Smooth muscle cell of the brain vasculature (primary cell): ENCODE measurements at places on chromosomes 2 and 18.

DNA sequence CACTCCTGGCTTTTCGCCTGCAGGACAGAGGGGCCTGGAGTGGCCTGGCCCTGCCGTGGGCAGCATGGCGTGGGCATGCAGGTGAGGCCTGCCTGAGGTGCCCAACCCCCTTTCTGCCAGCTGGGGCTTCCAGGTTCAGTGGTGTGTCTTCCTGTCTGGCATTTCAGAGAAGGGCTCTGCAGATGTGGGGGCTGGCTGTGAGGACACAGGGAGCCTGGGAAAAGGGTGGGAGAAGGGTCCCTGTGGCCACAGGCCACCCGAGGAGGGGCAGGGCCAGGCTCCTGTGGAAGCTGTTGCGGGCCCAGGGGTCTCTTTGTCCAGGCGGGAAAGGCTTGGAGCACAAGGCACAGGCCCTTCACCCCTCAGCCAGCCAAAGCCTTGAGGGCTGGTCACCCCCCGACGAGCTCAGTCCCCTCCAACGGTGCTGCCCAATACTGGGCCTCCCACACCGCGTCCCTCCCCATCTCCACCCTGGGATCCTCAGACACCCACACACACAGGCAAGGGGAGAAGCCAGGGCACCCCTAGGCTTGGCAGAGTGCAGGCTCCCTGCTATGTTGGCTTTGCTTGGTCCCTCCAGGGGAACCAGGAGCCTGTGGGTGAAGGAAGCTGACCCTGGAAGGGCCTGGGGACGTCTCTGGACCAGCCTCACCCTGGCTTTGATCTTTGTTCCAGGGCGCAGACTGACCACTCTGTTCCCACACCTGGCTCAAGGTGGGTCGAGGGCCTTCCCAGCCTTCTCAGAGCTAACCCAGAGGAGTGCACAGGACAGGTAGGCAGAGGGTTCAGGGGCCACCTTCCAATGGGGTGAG, 3.7 kb upstream of the AQP12A start:
- DNase-seq, result no peak

GRCh38 chr2:67716895-67717396, 319.8 kb downstream of the ETAA1 start:
- no peak for DNase-seq

GRCh38 chr2:144745424-144745823, 225.5 kb upstream of the ZEB2 start:
- no peak for DNase-seq

GRCh38 chr18:73939391-73939790, 208.2 kb downstream of the FBXO15 start:
- no peak for DNase-seq

- DNase-seq, result peak; percentile 58
These were observed 44.8 kb downstream of the FTCDNL1 start for GRCh38 chr2:199806179-199806578.

DNA sequence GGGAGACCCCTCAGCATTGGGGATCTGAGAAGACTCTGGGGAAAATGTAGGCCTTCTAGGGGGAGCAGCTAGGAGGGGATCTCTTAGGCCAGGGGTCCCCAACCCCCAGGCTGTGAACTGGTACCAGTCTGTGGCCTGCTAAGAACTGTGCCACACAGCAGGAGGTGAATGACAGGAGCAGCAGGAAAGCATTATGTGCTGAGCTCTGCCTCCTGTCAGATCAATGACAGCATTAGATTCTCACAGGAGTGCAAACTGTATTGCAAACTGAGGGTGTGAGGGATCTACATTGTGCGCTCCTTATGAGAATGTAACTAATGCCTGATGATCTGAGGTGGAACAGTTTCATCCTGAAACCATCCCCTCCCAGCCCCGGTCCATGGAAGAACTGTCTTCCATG, 127.3 kb downstream of the SCG2 start:
- no peak for DNase-seq

GRCh38 chr2:54814389-54815147, 91.1 kb downstream of the EML6 start:
- no peak for DNase-seq

GRCh38 chr2:33369191-33369590, 107.3 kb upstream of the RASGRP3 start:
- DNase-seq, result no peak

- DNase-seq, result no peak
These were observed 781 bp upstream of the SLC5A6 start for GRCh38 chr2:27212626-27213471.

- DNase-seq, result no peak
These were observed 474 bp upstream of the CERKL start for GRCh38 chr2:181657379-181657778.
